Activated naive CD8-positive, alpha-beta T cell treated with anti-CD3 and anti-CD28 coated beads for 36 hours (primary cell): ENCODE measurements at places on chromosomes 5 and 9. TPM values are rescaled to one million over a fixed set of nuclear protein-coding genes. Genes with fewer than 3 reads are reported as not detected.

- no peak for DNase-seq
These were observed 599.6 kb upstream of the GRAMD2B start for GRCh38 chr5:125823572-125823971.

- no peak for DNase-seq
These were observed 4.8 kb downstream of the RECK start for GRCh38 chr9:36041506-36041905.

DNA sequence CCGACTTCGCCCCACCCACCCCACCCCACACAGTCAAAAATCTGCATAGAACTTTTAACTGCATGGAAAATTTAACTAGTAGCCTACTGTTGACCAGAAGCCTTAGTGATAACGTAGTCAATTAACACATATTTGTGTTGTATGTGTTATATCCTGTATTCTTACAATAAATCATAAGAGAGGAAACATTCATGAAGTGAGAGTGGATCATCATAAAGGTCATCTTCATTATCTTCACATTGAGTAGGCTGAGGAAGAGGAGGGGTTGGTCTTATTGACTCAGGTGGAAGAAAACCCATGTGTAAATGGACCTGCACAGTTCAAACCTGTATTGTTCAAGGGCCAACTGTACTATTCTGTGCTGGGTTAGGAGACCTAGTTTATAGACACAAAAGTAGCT lies 31.4 kb downstream of the XPA start:
- DNase-seq, result no peak

DNA sequence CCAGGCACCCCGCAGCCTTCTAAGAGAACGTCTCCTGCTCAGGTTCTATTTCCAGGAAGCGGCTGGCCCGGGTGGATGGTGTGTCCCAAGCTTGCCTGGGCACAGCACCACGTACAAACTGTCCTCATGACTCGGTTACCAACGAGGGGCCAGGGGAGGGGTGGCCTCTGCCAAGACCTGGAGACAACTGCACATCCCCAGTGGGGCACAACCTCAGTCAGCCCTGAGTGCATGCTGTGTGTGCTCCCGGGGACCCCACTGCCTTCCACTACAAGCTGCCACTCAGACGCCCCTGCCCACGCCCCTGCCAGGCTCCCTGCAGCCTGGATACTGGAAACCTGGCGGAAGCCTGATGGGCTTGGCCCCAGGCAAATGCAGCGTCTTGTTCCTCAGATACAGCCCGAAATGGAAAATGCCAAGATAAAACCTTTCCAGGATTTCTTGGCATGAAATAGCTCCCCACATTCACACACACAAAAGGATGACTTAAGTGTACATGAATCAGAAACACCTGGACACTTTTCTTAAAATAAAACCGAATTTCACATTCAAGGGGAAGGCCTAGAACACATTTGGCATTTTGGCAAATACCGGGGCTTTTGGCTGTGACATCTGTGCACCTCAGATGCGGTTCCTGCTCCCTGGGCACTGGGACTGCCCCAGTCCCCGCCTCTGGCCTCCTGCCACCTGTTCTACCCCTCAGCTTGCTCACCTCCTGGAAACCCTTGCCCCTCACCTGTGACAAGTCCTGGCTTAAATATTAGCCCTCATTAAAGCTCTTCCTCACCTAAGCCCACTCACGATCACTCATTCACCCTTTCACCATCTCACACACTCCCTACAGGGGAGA lies 62.5 kb downstream of the COL23A1 start:
- no peak for DNase-seq

IRX2 gene
- total RNA-seq, result not detected

FGF18 gene
- total RNA-seq, result 0.28 TPM

DCTN3 gene
- total RNA-seq, result 62.9 TPM
